ENCODE measurements at places on chromosomes 7 and 10. TPM values are rescaled to one million over a fixed set of nuclear protein-coding genes. Genes with fewer than 3 reads are reported as not detected.

IFIT1B gene
- total RNA-seq, result not detected

NKX2-3 gene
- not detected for total RNA-seq

WIPF3 gene
- not detected for total RNA-seq

CCDC136 gene
- 3.3 TPM for total RNA-seq

- DNase-seq, result no peak
Observed at GRCh38 chr10:55001422-55001821, 200.4 kb upstream of the PCDH15 start.

DNA sequence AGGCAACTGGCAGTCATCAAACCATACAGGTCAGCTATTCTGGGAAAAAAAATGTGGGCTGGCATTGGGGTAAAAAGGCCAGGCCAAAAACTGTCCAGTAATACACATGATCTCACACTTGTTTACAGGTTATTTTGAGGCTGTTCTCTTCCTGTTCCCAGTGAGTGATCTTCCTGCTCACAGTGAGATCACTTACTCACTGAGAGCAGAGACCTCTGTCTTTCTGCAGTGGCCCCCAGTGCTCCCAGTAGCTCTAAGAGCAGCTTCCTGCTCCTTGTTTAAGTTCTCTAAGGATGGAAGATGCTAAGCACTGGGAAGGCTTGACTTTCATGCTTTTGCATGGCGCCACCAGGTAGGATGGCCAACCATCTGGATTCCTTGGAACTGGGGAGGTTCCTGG, 93.5 kb upstream of the KIAA1217 start:
- DNase-seq, result no peak

- no peak for DNase-seq
Observed at GRCh38 chr10:15038416-15038815, 5.3 kb upstream of the OLAH start.

GRCh38 chr7:17976952-17977351, 36.7 kb upstream of the SNX13 start:
- no peak for DNase-seq

All from endothelial cell of umbilical vein (primary cell).